ENCODE measurements at places on chromosomes 3 and 15.
A peak's percentile ranks its signal among the peaks of the same experiment; 100 is the strongest.

GRCh38 chr3:187932530-187932929 lies 187.3 kb upstream of the BCL6 start:
- no peak overlapping the region for H3K4me3 ChIP-seq
- H3K36me3 ChIP-seq, result no peaks in the 10 kb centered on the region
- no peaks in the 10 kb centered on the region for H3K27me3 ChIP-seq
- no peak for DNase-seq
- H3K27ac ChIP-seq, result no peak overlapping the region
- H3K4me1 ChIP-seq, result no peaks in the 10 kb centered on the region

- peaks cover 18% of the 10 kb centered on the region for H3K4me1 ChIP-seq
- peak; percentile 74 for DNase-seq
- peak overlapping the region; percentile 76 for H3K27ac ChIP-seq
- H3K36me3 ChIP-seq, result no peaks in the 10 kb centered on the region
- no peak overlapping the region for H3K4me3 ChIP-seq
Measured at GRCh38 chr3:13484851-13485590, 4.9 kb downstream of the HDAC11 start.

GRCh38 chr3:168624195-168624594 lies 528.5 kb upstream of the GOLIM4 start:
- no peaks in the 10 kb centered on the region for H3K27me3 ChIP-seq
- H3K4me3 ChIP-seq, result no peak overlapping the region
- no peaks in the 10 kb centered on the region for H3K36me3 ChIP-seq
- H3K4me1 ChIP-seq, result peaks cover 39% of the 10 kb centered on the region
- H3K27ac ChIP-seq, result peak overlapping the region; percentile 81

DNA sequence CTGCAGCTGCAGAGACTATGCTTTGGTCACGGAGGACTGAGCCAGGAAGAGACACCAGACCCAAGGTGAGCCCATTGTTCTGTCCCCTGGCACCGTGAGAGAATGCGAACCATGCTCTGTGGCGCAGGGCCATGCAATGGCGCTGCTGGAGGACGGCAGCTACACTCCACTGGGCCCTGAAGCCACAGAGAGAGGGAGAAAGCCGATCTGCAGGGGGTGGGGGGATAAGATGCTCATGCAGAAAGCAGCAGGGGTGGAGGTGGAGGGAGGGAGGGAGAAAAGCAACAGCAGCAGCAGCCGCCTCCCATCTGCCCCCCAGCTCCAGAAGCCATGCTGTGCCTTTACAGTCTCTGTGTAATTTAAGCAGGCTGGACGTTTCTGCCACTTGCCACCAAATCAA lies 5.3 kb downstream of the BDH1 start:
- no peak for DNase-seq
- no peaks in the 10 kb centered on the region for H3K27me3 ChIP-seq
- no peaks in the 10 kb centered on the region for H3K4me1 ChIP-seq
- no peaks in the 10 kb centered on the region for H3K36me3 ChIP-seq
- no peak overlapping the region for H3K27ac ChIP-seq

GRCh38 chr15:49752517-49752916 lies 131.7 kb downstream of the DTWD1 start:
- no peaks in the 10 kb centered on the region for H3K4me1 ChIP-seq
- no peaks in the 10 kb centered on the region for H3K27me3 ChIP-seq
- no peaks in the 10 kb centered on the region for H3K36me3 ChIP-seq
- DNase-seq, result no peak
- H3K27ac ChIP-seq, result no peak overlapping the region
- H3K4me3 ChIP-seq, result no peak overlapping the region

DNA sequence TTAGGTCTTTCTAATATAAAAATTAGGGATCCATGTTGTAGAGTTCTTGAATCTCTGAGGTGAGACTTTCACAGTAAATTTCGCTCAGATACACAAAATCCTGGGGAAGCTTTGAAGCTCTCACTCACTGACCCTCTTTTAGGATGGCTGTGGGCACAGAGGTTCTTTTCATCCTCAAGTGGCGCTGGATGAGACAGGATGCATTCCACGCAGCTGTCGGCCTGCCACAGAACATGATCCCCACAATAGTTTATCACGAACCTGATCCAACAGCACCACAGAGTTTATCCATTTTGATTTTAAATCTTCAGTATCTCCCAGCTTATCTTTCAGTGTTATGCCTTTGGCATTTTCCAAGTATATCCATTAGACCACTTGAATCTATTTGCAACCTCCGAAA lies 91.9 kb downstream of the WDR76 start:
- H3K4me3 ChIP-seq, result no peak overlapping the region
- no peaks in the 10 kb centered on the region for H3K36me3 ChIP-seq
- peaks cover 22% of the 10 kb centered on the region for H3K4me1 ChIP-seq
- H3K27ac ChIP-seq, result no peak overlapping the region
- DNase-seq, result no peak

- H3K4me3 ChIP-seq, result no peak overlapping the region
- no peaks in the 10 kb centered on the region for H3K36me3 ChIP-seq
- H3K4me1 ChIP-seq, result peaks cover 40% of the 10 kb centered on the region
- peak overlapping the region; percentile 98 for H3K27ac ChIP-seq
Measured at GRCh38 chr3:138673641-138674530, 65.3 kb downstream of the FAIM start.
